ENCODE measurements at places on chromosomes 3 and 15.
A peak's percentile ranks its signal among the peaks of the same experiment; 100 is the strongest.

GRCh38 chr3:30615615-30616346 is 9.4 kb downstream of the TGFBR2 start:
- DNase-seq, result no peak

DNA sequence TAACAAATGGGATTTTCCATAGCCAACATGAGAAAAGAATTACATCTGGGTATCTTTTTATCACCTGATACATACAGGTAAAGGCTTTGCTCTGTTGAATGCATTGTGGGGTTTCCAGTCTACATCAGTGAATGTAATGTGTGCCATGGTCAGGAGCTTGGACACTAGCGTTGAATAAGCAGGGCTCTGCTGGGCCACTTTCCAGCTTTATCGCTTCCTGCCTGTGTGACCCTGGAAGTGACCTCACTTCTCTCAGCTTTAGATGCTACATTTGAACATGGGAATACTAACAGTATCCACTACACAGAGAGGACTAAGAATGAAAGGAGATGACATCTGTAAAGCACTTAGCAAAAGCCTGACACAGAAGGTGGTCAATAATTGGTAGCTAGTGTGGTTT is 40.1 kb downstream of the TTC23 start:
- DNase-seq, result no peak

GRCh38 chr15:58546635-58547627 is 115.1 kb downstream of the LIPC start:
- DNase-seq, result no peak

- no peak for DNase-seq
These were observed 155.4 kb upstream of the CCDC54 start for GRCh38 chr3:107221856-107222255.

DNA sequence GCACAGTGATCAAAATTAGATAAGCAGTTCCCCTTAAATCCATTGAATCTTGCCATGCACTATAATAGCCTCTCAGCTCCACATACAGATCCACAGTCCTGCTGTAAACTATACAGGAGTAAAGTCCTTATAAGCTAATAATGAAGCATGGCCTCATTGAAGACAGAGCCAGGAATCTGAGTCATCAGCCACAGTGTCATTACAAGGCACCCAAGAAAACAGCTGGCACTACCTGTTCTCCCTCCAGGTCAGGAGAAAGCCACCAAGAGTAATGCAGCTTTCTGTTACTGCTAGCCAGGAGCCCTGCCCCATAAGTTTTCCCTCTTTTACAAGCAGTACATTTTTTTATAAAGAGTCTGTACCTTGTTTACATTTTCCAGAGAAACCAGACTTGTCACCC is 27.3 kb downstream of the WDR49 start:
- no peak for DNase-seq

DNA sequence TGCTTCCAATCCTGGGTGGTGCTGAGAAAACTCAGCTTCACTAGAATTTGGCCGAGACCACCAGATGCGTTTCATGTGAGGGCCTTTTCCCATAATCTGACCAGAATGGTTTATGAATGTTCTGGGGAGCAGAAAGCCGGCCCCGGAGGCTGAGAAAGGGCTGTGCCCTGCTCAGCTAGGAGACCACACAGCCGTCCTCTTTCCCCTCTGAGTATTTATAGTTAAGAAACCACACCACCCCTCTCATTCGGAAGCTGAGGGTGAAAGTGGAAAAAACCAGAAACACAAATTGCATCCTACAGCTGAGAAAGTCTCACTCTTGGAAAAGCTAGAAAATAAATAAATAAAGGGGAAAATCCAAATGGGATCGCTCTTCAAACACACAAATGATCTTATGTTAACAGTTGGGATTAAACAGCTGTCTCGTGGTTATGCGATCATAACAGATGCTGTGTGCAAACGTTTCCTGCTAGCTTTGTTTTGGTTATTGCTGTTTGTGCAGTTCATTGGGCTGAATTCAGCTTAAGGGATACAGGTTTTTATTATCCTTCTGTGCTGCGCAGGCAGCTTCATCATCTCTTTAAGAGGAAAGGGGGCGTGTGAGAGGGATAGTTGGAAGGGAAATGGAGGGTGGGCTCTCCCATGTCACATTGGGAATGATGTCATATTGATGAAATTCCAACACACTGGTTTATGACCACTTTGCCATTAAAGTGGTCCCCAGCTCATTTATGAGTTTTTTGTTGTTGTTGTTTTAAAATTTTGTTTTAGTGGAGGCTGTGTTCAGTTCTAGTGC is 1026.2 kb upstream of the NR2F2 start:
- no peak for DNase-seq

GRCh38 chr3:18656410-18656809 is 231.3 kb upstream of the SATB1 start:
- no peak for DNase-seq

- DNase-seq, result no peak
These were observed 6.0 kb upstream of the GRAMD1C start for GRCh38 chr3:113832477-113833164.

DNA sequence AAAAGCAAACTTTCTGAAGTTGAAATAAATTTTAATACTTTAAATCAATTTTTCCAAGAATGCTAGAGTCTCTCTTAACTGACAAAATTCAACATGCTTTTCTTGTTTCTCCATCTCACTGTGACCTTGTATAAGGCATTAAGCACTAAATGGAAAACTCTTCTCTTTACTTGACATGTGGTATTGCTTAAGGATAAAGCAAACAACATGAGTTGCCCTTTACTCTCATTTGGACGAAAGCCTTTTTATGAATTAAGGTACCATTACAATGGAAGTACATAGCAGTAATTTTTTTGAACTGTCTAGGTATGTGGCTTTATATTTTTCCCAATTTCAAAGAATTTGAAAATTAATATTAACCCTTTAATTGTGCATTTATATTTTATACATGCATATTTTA is 1.4 kb downstream of the STRIT1 start:
- no peak for DNase-seq

DNA sequence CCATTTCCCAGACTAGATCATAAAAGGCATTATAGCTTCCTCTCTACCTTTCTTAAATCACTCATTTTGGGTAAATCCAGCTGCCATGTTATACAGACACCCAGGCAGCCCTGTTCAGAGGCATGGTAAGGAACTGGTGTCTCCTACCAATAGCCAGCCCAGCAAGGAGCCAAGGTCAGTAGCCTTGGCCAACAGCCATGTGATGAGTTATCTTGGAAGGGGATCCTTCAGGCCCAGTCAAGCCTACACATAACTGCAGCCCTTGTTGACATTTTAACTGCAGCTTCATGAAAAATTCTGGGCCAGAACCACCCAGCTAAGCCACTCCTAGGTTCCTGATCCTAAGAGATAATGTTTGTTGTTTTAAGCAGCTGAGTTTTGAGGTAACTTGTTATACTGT is 29.0 kb upstream of the ZMAT3 start:
- DNase-seq, result no peak

GRCh38 chr15:50224606-50225005 is 40.9 kb downstream of the HDC start:
- DNase-seq, result no peak

- no peak for DNase-seq
These were observed 60.2 kb downstream of the PIAS1 start for GRCh38 chr15:68114356-68114755.

DNA sequence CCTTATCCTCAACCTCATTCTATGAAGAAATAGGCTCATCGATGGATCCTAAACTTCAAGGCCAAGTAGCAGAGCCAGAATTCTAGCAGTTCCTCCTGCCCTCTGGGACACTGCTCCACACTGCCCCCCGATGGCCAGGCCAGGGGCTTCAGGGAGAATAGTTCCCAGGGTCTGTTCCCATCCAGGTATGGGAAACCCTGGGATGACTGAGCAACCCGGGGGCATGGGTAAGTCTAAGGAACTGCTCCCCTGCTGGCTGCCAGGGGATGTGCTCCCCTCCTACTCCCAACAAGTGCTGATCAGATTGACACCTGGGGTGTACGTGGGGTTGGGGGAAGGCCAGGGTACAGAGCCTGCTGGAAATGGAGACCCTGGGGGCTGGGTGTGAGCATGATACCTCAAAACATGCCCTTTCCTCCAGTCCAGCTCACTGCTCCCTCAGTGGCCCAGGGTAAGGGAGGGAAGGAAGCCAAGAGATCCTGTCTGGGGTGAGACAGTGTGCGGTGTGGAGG is 7.6 kb downstream of the ULK3 start:
- DNase-seq, result peak; percentile 81

DNA sequence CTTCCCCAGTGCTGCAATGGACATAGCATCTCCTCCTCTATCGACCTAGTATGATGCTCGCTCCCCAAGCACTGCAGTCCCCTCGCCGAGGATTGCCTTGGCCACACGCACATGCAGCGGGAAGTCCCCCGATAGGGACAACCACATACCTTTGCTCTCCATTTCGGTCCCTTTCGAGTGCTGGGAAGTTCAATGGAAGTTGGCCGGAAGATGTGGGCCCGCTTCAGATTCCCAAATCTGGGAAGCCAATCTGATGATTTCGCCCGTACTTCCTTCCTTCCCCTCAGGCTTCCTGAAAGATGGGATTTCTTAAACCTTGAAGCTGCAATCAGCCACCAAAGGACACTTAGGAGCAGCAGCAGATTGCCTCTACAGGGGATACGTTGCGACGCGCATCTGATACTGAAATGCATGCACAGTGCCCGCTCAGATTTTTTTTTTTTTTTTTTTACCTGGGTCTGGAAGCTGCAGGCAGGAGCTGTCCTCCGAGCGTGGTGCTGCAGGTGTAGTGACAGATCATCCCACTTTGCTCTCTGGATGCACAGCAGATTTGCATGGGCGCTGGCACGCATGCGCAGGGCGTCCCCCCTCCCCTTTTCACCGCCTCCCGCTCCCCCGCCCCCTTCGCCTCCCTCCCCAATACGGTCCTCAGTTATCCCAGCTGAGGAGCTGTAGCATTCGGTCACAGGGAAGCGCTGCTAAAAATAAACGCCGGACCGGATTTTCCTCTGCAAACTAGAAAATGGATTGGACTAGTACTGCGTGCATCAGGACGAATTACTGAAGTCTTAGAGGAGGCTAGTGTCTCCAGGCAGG is at the start of gene FGF12:
TSS of gene FGF12 (minus strand) at position 510 of the 816 bp plus-strand sequence.
- DNase-seq, result peak; percentile 82

- no peak for DNase-seq
These were observed 267.0 kb upstream of the CHRM5 start for GRCh38 chr15:33701304-33701696.

DNA sequence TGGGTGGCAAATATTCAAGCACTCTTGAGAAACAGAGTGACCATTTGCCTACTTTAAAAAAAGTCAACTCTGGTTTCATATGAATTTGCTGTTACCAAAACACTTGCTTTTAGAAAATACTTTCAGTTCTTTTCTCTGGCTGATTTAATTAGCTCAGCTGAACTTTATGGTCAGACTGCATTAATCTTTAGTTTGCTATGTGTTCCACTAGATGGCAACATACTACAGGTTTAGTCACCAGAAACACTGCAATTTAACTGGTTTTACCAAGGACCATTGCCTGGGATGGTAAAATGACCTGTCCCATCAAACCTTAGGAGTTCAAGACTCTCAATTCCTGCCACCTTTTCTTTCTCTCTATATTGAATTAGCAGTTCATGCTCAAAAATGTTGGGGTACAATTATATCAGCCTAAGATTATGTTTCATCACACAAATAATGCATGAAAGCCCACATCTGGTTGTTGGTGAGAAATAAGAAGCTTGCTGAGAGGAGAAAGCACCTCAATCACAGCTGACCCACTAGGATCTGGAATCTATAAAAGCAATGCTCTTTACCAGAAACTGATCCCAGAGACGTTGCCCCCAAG is 14.2 kb downstream of the EIF4E3 start:
- no peak for DNase-seq

DNA sequence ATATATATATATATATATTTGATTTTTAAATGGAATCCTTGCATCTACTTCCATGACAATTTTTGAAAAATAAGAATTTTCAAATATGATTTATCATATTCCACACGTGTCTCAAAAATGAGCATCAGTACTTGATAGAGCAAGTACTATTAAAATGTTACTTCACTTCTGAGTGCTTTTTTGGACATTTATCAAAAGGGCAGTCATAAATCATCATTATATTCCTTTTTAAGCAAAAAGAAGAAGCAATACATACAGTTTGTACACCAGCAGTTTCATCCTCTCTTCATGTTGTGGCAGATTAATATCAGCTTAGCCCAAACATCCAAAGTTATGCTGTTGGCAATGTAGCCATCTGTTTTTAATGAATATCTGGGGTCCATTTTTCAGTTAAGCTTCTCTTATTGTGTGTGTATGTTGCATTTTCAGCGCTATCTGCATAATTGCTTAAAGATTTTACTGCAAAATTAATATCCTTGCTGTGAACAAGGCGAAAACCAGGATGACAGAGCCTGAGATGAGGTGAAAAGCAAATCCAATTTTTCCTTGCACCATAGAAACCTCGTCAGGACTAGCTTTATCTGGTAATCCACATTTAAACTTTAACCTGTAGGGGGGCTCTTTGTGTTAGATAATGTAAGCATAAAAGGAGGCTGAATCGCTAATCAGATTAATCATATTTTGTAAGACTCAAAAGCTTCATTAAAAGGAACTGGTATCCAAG is 604.9 kb upstream of the AGTR1 start:
- DNase-seq, result no peak

DNA sequence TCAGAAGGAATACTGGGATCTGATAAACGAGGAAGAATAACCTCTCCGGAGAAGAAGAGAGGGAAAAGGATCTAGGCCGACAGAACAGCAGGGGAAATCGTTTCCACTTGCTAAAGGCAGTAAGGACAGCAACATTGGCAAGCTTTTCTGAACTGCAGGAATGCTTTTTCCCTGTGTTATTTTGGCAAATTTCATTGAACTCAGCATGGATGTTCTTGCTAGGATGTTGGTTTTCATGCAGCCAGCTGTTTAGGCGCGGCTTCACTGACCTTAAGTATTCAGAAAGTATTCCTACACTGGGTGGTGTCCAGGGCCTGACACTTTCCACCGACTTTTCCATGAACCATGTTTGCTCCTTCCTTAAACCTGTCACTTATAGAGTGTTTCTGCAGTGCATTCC is 489.7 kb downstream of the CNTN3 start:
- DNase-seq, result no peak

GRCh38 chr15:29090617-29091466 is 178.8 kb downstream of the NSMCE3 start:
- DNase-seq, result no peak

- DNase-seq, result no peak
These were observed 52.9 kb upstream of the MEX3B start for GRCh38 chr15:82098674-82099073.

DNA sequence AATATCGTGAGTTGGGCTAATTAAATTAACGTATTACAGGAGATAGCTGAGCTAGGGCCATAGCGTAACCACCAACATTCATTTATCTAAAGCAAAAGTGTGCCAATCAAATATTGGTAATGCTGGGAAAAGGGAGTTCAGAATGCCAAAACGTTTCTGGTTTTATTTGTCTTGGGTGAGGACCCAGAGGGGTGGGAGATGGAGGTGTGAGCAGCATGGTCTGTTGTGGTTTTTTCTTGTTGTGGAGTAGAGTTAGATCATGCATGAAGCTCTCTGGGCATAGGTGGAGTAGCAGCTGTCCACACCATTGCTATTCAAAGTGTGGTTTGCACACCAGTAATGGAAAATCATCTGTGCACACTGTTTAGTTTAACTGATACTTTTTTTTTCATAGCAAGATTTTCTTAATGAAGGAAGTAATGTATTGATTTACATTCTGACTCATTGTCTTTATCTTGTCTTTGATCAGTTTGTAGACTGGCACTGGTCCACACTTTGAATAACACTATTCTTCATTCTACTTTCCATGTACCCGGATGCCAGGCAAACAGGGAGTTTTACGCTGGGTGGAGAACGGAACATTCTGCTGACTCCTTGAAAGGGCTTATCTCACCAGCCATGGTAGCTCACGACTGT is 50.8 kb upstream of the CRTC3 start:
- DNase-seq, result no peak

GRCh38 chr15:99467338-99467720 is 98.5 kb upstream of the MEF2A start:
- no peak for DNase-seq
